ENCODE measurements at places on chromosomes 5 and 9.
A peak's percentile ranks its signal among the peaks of the same experiment; 100 is the strongest.

DNA sequence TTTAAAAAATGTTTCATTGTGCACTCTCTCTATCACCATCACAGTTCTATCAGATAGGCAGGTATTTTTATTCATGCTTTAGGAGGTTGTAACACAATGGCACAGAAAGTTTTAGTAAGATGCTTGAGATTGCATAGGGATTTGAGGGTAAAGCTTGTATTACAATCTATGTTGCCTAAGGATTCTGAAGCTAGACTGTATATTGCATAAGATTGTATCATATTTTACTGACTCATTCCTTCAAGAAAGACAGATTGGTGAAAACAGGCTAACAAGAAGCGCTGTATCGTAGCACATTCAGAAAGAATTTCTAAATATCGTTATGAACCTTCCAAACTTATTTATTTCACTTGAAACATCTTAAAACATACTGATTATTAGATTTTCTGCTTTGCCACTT lies 577.7 kb downstream of the EBF1 start:
- ATAC-seq, result no peak

DNA sequence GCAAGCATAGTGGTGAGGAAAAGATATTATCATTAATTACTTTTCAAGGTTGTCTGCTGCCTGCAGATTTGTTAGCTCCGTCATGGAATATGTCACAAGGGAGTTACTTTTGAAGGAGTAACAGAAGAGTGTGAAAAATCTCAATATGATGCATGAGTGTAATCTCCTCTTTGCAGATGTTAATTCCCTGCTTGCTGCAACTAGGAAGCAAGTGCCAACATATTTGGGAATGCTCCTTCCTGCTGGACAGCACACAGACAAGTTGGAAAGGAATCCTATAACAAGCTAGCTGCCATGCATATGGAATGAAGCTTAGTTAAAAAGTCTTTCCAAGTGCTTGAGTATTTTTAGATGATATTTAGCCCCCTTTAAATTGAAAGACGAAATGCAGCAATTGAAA lies 2023.6 kb upstream of the CDH6 start:
- ATAC-seq, result no peak

- ATAC-seq, result no peak
These were observed 23.4 kb downstream of the TENT4A start for GRCh38 chr5:6736524-6737042.

GRCh38 chr5:169020102-169020501 lies 280.8 kb downstream of the SLIT3 start:
- no peak for ATAC-seq

DNA sequence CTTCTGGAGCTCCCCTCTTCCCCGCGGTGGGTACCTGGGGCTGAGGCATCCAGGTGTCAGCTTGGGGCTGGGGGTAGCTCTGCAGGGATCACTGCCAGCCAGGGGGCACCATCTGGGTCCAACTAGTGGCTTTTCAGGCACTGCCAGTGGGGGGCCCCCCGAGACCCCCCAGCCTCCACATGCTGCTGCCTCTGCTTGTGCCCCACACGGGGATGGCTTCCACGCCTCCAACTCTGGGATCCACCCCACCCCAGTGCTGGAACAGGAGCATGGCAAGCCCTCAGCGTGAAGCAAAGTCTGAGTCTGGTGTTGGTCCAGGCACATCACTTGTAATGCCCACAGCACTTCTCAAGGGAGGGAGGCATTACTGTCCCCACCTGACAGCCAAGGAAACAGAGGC lies 260.5 kb upstream of the MVB12B start:
- ATAC-seq, result no peak

DNA sequence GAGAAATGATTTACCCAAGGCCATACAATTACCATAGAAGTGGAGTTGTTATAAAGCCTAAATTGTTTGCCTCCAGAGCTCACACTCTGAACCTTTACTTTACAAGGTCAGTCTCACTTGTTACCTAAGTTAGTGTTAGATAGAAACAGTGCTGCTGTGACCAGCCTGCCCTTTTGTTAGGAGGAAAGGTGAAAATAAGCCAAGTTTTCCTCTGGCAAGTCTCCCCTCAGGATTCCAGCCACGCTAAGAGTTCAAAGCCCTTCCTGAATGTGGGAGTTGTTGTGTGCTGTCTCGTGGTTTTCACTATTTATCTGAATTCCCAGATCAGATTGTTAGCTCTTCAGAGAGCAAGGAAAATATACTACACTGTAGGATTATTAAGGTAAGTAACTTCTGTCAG lies 260.0 kb downstream of the SGCD start:
- no peak for ATAC-seq

DNA sequence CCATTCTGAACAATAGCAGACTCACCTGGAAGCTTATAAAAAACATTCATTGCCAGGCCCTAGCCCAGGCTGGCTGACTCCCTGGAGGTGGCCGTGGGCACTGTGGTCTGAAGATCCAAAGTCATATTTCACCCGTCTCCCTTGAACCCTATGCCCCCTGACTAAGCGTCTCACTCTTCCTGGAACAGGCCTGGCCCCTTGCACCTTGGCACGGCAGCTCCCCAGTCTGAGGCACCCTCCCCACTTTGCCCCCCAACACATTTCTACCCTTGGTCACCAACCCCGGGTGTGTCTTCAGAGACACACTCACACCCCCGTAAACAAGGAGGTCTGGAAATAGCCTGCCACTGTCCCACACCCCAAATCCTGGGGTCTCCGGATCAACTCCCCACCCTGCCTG lies 68.6 kb upstream of the LMX1B start:
- ATAC-seq, result no peak

DNA sequence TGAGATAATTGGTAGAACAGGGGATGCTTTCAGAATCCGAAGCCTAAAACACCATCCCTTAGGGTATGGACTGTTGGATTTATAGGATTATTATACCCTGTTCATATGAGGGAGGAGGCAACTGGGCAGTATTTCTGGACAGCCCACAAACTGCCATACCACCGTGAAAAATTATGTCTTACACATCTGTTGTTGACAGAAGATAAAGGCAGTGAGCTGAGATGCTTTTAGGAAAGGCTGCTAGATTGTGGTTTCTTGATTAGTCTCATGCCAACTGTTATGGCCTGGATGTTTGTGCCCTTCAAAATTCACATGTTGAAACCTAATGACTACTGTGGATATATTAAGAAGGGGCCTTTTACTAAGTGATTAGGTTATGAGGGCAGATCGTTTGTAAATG lies 83.7 kb upstream of the DHFR start:
- ATAC-seq, result no peak

- no peak for ATAC-seq
These were observed 9.3 kb downstream of the CCNI2 start for GRCh38 chr5:132756542-132756941.

GRCh38 chr9:132324425-132324824 lies 30.4 kb downstream of the SETX start:
- no peak for ATAC-seq

- no peak for ATAC-seq
These were observed 169.4 kb upstream of the PPP1R26 start for GRCh38 chr9:135310134-135310533.

- no peak for ATAC-seq
These were observed 22.0 kb upstream of the TEK start for GRCh38 chr9:27086818-27087680.

GRCh38 chr5:98769959-98770208 lies 3.6 kb upstream of the RGMB start:
- ATAC-seq, result no peak

DNA sequence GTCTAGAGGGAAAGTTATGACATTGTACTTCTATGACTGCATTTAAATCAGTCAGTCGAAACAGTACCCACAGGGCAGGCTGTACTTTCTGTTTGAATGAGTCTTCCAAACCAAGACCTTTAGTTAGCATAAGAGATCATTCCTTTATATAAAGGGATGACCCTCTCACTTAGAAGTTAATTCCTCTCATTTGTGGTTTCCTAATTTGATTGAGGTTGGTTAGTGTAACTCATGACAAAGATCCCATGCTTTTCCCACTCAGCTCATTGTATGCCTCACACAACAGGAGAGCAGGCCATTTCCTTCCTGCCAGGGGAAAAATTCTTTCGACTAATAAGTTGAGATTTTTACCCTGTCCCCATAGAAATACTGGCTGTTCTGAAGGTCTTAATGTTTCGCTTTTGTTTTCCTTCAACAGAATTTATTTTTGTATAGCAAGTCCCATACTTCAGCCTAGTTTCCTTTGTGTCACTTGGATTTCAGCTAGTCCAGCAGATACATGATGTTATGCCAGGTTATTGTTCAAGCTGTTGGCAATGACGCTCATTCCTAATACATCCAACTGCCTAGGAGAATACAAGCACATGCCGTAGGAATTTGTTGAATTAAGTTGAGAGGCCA lies 500.7 kb downstream of the SPATA31D1 start:
- peak; percentile 43 for ATAC-seq

- no peak for ATAC-seq
These were observed 12.9 kb upstream of the WDR38 start for GRCh38 chr9:124840300-124840833.

DNA sequence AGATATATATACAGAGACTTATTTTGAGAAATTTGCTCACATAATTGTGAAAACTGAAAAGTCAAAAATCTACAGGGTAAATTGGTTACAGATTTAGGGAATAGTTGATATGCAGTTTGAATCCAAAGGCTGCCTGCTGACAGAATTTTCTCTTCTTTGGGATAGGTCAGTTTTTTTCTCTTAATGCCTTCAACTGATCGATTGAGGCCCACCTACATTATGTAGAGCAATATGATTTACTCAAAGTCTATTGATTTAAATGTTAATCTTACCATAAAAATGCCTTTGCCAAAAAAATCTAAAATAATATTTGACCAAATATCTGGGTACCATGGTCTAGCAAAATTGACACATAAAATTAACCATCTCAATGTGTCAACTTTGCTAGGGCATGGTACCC lies 3.9 kb upstream of the GHR start:
- ATAC-seq, result no peak

DNA sequence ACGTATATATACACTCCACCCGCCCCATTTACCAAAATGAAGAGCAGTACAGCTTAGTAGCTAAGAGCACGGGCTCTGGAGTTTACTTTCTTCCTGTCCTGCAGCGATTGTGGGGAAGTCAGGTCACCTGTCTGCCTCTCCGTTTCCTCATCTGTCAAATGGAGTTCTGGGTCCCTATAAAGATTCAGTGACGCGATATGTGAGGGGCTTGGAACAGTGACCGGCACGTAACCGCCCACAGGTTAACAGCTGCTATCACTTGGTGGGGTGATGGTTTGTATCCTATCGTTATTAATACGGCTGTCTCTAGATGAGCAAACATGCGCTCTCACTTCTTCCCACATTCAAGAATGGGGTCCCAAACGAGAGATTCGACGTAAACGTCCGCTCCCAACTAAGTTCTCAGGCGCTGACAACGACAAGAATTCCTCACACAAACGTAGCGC lies 426 bp downstream of the FAM114A2 start:
- peak; percentile 53 for ATAC-seq

GRCh38 chr5:22649074-22649473 lies 204.1 kb downstream of the CDH12 start:
- ATAC-seq, result no peak

GRCh38 chr5:166032601-166033000 lies 2258.8 kb upstream of the WWC1 start:
- ATAC-seq, result peak; percentile 25

DNA sequence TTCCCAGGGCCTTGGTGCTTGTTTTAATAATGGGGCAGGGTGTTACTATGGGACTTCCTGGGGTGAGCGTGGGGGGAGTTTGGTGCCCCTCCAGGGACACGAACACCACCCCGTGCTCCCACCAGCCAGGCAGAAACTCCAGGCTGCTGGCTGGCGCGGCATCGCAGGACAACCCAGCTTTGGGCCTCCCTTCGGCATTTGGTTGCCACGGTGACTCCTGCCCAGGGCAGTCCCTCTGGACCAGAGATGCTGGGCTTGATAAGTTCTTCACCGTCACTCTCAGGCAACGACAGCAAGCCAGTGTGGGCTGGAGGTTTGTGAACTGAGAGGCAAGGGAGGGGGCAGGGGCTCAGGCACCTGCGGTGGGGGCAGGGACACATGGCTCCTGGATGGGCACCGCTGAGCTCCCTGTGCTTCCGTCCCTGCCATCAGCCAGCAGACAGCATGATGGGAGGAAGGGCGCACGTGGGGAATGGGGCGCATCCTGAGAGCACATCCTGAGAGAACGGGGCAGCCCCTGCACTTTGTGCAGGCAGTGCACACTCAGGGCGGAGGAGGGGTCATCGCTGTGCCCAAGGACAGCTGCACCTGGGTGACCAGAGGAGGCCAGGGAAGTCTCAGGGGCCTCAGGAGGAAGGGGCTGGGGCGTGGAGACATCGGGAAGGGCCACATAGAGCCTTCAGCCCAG lies 116.4 kb downstream of the RXRA start:
- ATAC-seq, result peak; percentile 15

DNA sequence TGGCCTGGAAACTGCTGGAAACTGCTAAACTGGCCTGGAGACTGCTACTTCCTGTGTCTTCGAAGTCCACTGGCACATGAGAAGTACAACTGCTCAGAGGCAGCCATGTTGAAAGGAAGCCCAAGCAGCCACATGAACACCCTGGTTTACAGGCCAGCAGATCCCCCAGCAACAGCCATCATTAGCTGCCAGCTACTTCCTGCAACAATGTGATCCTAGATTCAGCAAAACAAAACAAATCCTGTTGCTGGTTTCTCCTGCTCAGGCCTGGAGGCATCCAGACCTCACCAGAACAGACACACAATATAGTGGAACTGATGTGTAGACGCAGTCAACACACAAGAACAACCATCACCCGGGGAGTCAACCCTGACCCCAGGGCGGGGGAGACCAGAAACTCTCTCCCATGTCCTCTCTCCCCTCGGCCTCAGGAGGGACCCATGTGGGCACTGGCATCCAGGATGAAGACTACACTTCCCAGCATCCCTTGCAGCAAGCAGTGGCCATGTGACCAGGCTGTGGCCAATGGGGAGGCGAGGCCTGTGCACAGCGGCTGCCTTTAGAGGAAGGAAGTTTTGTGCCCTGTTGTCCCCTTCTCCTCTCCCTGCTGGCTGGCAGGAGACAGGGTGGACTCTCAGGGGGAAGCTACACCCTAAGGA lies 9.2 kb upstream of the LCN15 start:
- no peak for ATAC-seq

GRCh38 chr5:116421080-116421629 lies 153.5 kb downstream of the SEMA6A start:
- ATAC-seq, result no peak

Data from esophagus mucosa (tissue), 1 donor.